ENCODE measurements at places on chromosomes 1 and 21.

GRCh38 chr1:210978974-210979354, 155.0 kb downstream of the KCNH1 start:
- no peak for DNase-seq

DNA sequence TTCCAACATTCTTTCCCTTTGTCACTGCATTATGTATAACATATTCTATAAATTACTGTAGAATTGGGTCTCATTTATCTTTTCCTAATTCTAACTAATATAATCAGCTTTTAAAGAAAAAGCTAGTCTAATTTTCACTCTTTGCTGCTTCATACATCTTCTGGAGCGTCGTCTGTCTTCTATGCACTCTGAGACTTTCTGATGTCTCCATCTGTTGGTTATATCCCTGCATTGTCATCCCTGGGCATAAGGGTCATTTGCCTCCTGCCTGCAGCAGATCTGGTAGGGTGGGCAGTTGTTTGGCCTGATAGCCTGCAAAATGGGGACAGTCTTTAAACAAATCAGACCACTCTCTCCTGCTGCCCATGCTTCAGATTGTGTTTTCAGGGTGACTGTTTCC, 40.8 kb upstream of the DYNLT5 start:
- DNase-seq, result no peak

DNA sequence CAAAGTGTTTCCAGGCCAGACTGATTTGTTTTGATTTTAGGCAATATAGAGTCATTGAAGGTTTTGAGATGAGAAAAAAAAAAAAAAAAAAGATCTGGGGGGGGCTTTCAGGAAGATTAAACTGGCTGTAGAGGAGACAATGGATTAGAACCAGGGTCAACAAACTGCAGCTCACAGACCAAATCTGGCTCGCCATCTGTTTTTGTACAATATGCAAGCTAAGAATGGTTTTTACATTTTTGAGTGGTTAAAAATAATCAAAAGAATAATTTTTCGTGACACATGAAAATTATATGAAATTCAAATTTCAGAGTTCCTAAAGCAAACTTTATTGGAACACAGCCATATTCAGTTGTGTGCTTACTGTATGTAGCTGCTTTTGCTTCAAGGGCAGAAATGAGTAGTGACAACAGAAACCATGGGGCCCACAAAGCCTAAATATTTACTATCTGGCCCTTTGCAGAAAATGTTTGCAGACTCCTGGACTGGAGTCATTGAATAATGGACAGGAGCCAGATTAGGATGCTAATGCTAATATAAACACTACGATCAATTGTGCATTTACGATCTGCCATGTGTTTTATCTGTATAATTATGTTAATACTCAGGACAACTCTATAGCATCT, 375.7 kb upstream of the DAB1 start:
- DNase-seq, result no peak

DNA sequence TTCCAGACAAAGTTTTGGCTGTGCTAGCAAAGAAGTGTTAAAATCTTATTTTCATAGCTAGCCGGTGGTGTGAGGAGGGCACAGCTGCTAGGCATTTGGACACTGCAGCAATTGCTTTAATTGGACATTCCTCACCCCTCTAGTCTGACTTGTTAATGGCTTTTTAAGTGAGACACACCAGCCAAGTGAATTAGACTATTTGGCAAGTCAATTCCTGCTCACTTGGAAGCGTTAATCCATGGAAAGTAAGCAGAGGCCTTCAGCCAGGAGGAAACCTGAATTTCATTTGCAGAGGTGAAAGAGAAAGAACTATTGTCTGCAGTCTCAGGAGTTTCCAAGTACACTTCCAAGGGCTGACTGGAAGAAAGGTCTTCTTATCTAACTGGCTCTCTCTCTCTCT, 175.7 kb downstream of the ST6GALNAC3 start:
- no peak for DNase-seq

DNA sequence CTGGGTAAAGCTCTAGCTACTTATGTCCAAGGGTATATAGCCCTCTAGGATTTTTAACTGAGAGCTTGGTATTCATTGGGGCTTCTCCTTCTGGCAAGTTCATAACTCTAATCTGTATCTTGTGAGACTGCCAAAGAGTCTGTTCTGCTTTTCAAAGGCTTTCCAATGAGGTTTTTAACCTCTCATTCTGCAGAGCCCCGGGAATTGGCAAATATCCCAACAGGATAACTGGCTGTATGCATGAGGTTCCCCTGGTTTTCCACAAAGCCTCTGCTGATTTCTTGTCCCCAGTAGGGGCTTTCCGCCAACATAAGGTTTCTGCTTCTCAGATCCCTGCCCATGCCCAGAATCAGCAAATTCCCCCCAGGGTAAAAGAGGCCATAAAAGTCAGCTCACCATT, 40.9 kb downstream of the RPL5 start:
- DNase-seq, result no peak

DNA sequence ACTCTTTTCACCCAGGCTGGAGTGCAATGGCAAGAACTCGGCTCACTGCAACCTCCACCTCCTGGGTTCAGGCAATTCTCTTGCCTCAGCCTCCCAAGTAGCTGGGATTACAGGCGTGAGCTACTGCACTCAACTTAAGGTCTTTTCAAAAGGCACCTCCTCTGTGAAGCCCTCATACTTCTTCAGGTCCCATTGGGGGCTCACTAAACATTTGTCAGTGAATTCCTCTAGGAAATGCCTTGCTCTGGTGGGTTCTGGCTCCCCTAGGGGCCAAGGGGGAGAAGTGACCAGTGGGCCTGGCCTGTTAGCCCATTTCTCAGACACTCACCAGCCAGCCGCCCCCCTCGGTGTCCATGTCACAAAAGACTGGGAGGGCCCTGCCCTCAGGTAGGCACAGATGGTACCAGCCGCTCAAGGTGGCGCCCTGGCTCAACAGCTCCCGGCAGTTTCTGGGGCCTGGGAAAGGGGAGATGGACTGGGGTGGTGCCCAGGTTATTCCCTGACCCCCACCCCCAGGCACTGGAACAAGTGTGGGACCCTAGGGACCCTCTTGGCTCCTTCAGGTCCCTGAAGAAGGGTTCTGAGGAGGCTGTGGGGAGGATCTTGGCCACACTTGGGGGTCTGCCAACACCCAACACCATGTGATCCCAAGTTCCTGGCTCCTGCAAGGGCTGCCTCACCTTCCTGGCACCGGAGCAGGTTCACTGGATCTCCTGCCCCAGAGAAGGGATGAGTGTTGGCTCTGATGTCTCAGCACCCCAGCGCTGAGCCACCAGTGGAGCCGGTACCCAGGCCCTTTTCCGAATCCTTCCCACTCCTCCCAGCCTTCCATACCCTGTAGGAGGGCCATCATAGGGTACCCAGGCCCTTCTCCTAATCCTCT, 1.6 kb downstream of the FCN3 start:
- no peak for DNase-seq

- no peak for DNase-seq
Measured at GRCh38 chr1:21951226-21951870, 14.2 kb upstream of the HSPG2 start.

DNA sequence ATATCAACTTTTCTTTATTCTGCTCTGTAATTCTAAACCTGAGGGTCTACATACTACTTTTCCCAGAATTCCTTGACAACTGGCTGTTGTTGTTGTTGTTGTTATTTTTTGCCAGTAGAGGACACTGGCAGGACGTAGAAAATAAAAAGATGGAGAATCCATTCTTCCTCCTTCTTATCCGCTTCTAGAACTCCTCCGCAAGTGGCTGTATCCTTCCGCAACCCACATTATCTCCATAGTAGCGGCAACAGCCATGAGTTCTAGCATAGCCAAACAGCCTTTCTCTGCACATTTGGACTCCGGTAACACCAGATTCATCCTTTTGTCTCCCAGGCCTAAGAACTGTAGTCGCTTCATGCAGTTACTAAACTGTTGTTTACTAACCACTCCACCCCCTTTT, 91.1 kb upstream of the CACHD1 start:
- DNase-seq, result no peak

GRCh38 chr1:2914702-2915101, 106.6 kb upstream of the ACTRT2 start:
- no peak for DNase-seq

- no peak for DNase-seq
Measured at GRCh38 chr1:232221802-232222499, 408.0 kb downstream of the SIPA1L2 start.

- no peak for DNase-seq
Measured at GRCh38 chr1:109112056-109112651, 1.8 kb upstream of the ELAPOR1 start.

GRCh38 chr1:21115098-21115760, 61.5 kb downstream of the EIF4G3 start:
- no peak for DNase-seq

- no peak for DNase-seq
Measured at GRCh38 chr1:18347559-18347958, 133.2 kb upstream of the KLHDC7A start.

GRCh38 chr1:221891708-221892107, 149.8 kb upstream of the DUSP10 start:
- DNase-seq, result no peak

- no peak for DNase-seq
Measured at GRCh38 chr1:116308276-116308675, 64.8 kb upstream of the ATP1A1 start.

DNA sequence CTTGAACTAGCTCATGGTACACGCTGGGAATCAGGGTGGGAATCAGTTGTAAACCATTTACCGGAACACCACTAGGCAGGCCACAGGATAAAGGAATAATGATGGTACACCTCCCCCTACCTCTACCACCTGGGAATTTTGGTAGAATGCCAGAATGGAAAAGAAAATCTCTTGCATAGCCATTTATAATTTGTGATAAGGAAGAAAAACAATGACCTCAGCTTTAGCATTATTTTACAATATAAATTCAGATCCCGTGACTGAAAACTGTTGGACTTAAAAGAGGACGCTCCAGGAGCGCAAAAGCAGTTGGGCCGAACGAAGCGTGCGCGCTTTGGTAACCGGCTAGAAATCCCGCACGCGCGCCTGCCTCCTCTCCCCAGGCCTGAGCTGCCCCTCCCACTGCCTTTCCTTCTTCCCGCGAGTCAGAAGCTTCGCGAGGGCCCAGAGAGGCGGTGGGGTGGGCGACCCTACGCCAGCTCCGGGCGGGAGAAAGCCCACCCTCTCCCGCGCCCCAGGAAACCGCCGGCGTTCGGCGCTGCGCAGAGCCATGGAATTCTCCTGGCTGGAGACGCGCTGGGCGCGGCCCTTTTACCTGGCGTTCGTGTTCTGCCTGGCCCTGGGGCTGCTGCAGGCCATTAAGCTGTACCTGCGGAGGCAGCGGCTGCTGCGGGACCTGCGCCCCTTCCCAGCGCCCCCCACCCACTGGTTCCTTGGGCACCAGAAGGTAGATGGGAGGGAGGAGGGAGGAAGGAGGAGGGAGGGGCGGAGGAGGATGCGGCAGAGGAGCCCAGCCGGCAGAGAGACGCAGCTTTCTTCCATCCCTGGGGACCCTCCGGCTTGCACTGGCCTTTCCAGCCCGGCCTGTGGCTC, at the start of gene CYP4X1:
CYP4X1 (plus strand) TSS at position 402 of the 873 bp plus-strand sequence; CDS start at position 551, 149 bp downstream.
- no peak for DNase-seq

- DNase-seq, result no peak
Measured at GRCh38 chr21:14952916-14953315, 111.9 kb downstream of the NRIP1 start.

- no peak for DNase-seq
Measured at GRCh38 chr1:21911205-21912001, 25.7 kb downstream of the HSPG2 start.

GRCh38 chr1:108669679-108670078, 8.8 kb upstream of the HENMT1 start:
- DNase-seq, result no peak

GRCh38 chr1:8409106-8409505, 91.2 kb downstream of the SLC45A1 start:
- no peak for DNase-seq

DNA sequence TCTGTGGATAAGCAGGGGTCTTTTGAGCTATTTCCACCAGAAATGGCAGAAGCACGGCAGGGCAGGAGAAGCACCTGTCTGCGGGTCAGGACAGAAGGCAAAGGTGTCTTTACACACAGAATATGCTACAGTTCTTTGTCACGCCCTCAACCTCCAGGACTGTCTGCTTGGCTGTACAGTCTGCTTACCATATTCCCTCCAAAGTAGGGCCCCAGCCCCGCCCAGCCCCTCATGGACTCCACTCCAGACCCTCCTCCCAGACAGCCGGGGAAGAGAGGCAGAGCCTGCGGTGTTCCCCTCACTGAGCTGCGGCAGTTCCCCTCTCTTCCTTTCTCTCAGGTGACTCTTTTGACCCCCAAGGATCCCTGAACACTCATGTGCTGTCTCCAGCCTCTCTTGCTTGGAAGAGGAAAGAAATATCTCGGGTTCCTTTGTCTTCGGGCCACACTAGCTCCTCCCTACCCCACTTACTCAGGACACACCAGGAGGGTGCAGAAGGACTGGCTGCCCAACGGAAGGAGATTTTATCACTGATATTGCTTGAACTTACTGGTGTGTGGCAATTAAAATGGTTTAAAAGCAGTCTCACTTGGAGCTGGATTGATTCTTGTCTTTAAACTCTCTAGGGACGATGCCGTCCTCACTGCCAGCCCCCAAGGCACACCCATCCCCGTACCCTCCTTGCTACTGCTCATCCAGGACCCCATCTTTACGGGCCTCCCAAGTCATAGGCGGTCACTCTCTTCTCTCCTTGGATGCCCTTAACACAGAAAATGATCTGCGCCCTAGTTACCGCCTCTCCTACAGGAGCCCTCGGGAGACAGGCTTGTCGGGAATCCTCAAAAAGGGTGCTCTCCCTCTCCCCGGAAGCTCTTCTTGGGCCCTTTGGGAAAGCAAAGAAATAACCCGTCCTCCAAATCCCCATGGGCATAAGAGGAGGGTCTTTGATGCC, 169.7 kb downstream of the TOMM20 start:
- no peak for DNase-seq

GRCh38 chr1:81466961-81467360, 333.8 kb upstream of the ADGRL2 start:
- DNase-seq, result no peak

DNA sequence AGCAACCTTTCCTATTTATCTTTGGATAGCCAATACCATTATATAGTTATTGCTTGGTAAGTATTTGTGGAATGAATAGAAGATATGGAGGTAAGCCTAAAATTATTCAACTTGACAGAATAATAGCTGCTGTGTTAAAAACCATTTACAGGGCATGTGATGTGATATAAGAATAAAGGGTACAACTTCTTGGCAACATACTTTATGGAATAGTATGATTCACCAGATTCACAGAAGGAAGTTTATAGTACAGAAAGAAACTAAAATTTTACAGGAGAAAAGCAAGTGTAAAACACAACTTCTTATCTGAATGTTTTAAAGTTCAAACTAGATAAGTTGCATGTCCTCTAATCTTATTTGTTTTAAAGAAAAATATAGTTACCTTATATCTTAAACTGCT, 186.4 kb upstream of the ZRANB2 start:
- DNase-seq, result no peak

Measured in stimulated activated CD8-positive, alpha-beta memory T cell treated with anti-CD3 and anti-CD28 coated beads, Interleukin-7, amount 100 ng/mL, for 1 hour (primary cell).